ENCODE measurements at places on chromosomes 7 and 10.

GRCh38 chr7:36082910-36083309, 70.1 kb upstream of the EEPD1 start:
- DNase-seq = no peak

GRCh38 chr10:7471720-7472367, 61.0 kb upstream of the SFMBT2 start:
- no peak for DNase-seq

DNA sequence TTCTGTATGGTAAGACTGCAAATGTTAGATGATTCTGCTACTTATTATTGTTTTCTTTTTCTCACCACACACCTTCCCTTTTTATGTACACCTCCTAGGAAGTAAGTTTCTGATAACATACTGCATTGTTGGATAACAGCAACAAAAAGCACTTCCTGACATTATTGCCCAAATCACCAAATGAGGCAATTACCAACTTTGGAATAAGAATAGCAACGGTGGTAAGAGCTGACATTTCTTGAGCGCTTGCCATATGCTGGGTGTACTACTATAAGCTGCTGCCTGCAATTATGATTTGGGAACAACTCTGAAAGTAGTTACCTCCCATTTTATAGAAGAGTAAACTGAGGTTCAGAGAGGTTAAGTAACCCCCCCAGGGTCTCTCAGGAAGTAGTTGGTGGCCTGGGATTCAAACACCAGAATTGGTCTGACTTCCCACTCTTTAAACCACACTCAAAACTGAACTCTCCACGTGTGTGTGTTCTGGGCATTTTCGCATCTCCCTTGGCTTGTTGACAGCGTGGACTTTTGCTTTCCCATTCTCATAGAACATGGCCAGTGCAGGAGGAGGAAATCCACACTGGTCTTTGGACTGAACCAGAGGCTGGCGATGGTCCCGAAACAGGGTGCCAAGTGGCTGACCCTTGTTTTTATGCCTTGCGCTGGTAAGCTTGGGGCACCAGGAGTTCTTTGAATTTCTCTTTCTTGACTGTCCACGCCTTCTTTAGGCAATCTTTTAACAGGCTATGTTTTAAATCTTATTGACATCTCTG, 71.4 kb downstream of the TCF7L2 start:
- no peak for DNase-seq

GRCh38 chr7:382043-382400, 92.1 kb downstream of the FOXL3 start:
- no peak for DNase-seq

GRCh38 chr10:129335942-129336341, 131.1 kb upstream of the MGMT start:
- no peak for DNase-seq

DNA sequence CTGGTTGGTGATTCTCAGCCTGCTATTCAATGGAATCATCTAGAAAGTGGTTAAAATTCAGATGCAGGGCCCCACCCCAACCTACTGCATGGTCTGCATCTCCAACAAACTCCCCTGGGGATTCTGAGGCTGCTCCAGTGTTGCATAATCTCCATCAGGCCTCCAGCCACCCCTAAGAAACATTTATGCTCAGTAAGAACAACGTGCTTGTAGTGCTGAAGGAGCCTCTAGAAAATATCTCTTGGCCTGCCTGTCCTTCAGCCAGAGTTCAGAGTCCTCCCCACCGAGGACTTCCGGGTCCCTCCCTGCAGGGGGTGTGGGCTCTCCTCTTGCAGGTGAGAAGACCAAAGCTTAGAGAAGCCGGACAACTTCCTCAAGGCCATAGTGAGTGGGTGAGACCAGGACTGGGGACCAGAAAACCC, 159.8 kb downstream of the SH3PXD2A start:
- no peak for DNase-seq

DNA sequence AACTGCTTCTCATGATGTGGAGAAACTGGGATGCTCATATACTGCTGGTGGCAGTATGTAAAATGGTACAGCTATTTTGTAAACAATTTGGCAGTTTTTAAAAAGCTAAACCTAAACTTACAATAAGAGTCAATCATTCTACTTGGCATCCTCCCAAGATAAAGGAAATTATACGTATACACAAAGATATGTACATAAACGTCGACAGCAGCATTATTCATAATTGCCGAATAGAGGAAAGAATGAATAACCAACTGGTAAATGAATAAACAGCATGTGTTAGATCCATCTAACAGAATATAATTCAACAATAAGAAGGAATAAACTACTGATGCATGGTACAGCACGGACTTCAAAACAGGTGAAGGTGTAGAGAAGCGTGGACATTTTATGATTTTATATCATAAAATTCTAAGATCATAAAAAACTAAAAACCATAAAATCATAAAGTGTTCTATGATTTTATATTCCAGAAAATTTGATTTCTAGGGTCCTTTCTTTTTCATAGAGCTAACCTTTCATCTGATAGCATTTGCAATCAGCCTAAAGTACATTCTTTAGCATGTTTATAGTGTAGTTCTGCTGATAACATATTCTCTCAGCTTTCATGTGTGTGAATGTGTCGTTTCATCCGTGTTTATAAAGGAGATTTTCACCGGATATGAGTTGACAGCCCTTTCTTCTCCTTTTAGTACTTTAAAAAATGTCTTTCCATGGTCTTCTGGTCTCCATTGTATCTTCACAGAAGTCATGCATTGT, 261.5 kb downstream of the DIP2C start:
- DNase-seq = no peak

- no peak for DNase-seq
Measured at GRCh38 chr7:105794741-105795729, 81.4 kb downstream of the ATXN7L1 start.

DNA sequence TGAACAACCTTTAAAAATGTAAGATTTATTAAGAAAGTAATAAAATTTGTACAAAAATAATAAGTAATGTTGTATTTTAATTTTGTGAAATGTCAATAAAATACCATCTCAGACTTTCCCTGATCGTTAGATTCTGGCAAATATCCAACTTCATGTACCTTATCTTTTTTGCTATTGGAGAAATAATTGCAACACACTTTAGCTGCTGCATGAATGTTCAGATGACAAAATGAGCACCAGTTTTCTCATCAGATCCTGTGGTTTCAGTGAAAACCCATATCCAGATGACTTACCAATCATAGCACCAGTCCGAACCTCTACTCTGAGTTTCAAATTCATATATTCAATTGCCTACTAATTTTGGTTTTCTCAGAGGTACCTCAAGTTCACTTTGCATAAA, 69.9 kb downstream of the CASD1 start:
- no peak for DNase-seq

DNA sequence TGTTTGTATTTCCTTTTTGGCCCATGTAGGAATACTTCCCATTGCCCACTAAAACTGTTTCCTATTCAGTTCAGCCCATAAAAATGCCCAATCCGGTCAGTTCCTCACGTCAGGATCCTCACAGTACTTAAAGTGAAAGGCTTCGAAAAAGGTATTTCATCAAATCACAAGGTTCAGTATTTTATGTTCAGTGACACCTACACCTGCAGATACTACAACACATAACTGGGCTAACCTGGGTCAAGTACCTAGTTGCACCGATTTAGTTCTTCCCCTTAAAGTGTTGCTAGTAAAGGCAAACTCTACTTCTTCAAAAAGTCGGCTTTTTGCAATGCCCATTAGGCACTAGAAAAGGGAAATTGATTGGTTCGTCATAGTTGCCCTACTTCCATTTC, 1.1 kb downstream of the SNX13 start:
- no peak for DNase-seq

- no peak for DNase-seq
Measured at GRCh38 chr10:128971374-128972035, 495.5 kb upstream of the MGMT start.

DNA sequence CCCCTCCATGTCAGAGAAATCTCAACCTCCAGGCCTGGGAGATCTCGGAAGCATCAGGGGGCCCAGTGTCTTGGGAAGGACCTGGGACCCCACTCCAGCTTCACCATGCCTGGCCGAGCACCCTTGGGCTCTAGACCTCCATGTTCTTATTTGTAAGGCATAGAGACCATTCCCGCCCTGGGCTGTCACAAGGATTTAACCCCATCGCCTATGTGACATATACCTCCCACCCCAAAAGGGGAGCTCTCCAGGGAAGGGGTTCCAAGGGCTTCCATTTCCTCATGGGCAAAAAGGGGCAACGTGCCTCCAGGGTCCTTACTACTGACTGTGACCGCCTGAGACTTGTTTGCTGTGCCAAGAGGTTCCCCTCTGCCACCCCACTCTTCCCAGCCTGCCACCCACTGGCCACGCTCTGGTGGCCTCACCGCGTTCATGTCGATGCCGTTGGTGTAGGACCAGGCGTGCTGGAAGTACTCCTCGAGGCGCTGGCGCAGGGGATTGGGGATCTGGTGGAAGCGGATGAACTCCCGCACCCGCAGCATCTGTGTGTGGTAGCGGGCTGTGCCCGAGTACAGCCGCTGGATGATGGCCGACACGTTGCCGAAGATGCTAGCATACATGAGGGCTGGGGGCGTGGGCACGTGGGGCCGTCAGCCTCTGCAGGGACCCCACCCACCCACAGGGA, 27.5 kb downstream of the KCNH2 start:
- DNase-seq = no peak

DNA sequence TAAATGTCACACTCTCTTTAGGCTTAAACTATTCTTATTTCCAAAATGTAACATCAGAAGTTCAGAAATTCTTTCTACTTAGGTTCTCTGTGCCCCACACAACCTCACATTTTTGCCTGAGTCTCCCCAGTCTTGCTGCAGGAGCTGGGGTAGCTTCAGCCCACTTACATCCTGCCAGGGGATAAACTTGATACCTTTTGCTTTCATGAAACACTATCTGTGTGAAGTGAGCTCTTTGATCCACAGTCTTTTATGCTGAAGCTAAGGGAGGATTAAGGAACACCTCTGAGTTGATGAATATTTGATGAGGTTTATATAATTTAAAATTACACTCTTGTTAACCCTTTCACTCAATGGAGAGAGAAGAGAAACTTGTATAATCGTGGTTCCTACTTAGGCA, 341.0 kb downstream of the AUTS2 start:
- no peak for DNase-seq

GRCh38 chr10:114777415-114777814, 44.2 kb upstream of the FHIP2A start:
- DNase-seq = no peak

- DNase-seq = no peak
Measured at GRCh38 chr7:126657599-126658358, 595.0 kb downstream of the GRM8 start.

GRCh38 chr10:113004069-113004618, 54.1 kb downstream of the TCF7L2 start:
- no peak for DNase-seq

- DNase-seq = no peak
Measured at GRCh38 chr7:43137811-43138210, 25.4 kb downstream of the HECW1 start.

DNA sequence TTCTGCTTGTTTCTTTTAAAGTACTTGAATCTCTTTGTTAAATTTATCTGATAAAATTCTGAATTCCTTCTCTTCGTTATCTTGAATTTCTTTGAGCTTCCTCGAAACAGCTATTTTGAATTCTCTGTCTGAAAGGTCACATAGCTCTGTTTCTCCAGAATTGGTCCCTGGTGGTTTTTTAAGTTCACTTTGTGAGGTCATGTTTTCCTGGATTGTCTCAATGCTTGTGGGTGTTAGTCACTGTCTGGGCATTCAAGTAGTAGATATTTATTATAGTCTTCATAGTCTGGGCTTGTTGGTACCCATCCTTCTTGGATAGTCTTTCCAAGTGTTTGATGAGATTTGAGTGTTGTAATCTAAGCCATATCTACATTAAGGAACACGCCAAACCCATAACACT, 1060.6 kb downstream of the LRMDA start:
- no peak for DNase-seq

GRCh38 chr7:104966022-104966421, 48.0 kb upstream of the KMT2E start:
- DNase-seq = no peak

- DNase-seq = no peak
Measured at GRCh38 chr10:32210306-32211045, 136.5 kb downstream of the EPC1 start.

DNA sequence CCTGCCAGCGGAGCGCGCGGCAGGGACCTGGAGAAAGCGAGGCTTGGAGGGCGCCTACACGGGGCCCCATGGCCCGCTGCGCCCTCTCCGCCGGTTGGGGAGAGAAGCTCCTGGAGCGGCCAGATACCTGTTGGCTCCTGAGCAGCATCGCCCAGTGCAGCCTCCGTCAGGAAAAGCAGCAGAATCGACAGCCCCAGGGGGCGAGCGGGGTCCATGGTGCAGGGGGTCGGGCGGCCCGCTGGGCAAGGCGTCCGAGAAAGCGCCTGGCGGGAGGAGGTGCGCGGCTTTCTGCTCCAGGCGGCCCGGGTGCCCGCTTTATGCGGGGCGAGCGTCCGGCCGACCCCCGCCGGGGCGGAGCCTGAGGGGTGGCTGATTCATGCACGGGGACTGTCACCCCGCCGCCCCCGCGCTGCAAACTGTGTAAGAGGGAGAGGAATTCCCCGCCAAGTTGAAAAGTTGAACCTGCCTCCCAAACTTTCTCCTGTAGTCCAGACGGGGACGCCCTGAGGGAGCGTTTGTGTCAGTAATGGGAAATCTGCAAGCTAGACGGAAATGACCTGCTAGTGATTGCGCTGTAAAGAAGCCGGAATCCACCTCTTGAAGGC, at the start of gene TFPI2:
TSS of gene TFPI2 (minus strand) at position 290 of the 605 bp plus-strand sequence. CDS start at position 215, 75 bp downstream.
- no peak for DNase-seq
